Peyer's patch (tissue), 4 donors: ENCODE measurements at places on chromosomes 2 and 18.

DNA sequence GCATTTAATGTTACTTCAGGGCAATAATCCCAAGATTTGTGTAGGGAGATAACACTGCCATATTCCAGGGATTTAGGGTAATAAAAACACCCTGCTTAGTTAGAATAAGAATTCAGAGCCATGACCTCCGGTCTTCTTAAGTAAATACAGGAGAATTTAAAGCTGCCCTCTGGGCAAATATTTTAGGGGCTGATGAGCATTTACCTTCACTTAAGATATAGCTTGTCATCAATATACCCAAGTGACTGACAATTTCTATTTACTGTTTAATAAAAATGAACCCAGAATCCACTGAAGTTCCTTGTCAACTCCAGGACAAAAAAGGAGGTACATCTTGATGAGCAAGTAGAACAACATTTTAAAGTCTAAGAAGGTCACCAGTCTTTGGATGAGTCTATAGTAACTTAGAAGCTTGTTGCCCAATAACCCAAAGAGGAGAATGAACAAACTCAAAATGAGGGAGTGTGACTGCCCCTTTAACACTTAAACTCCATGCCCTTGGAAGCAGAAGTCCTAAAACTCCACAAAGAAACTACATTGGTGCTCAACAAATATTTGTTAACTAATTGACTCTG lies 24.3 kb upstream of the IKZF2 start:
- no peak for DNase-seq

DNA sequence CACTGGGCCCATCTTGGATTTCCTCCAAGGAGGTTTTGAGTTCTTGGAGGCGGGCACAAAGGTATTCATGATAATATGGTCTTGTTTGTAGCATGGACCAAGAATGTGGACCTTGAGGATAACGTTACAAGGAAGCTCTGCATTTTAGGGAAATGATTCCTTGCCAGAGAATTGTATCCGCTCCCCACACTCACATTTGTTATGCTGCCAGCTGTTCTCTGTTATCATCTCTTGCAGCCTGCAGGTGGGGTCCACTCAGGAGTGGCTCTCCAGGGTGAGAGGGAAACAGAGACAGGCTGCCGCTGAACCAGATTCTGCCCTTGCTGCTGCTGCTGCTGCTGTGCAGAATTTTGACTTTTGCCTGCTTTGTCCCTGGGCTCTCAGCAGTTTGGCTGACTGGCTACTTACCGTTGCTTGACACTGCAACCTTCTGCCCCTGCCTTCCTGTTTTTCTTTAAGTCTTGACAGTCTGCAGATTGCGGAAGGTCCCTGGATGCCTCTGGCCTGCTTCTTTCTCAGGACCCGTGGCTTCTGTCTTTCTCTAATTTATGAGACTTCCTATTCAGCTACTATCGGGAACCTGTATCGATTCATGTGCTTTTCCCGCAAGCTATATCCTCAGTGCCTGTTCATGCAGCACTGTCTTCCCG lies 122.3 kb upstream of the DOCK10 start:
- DNase-seq, result no peak

- no peak for DNase-seq
Measured at GRCh38 chr2:232483923-232484627, 3.6 kb downstream of the ECEL1 start.

- DNase-seq, result no peak
Measured at GRCh38 chr2:153068052-153068451, 349.6 kb downstream of the ARL6IP6 start.

DNA sequence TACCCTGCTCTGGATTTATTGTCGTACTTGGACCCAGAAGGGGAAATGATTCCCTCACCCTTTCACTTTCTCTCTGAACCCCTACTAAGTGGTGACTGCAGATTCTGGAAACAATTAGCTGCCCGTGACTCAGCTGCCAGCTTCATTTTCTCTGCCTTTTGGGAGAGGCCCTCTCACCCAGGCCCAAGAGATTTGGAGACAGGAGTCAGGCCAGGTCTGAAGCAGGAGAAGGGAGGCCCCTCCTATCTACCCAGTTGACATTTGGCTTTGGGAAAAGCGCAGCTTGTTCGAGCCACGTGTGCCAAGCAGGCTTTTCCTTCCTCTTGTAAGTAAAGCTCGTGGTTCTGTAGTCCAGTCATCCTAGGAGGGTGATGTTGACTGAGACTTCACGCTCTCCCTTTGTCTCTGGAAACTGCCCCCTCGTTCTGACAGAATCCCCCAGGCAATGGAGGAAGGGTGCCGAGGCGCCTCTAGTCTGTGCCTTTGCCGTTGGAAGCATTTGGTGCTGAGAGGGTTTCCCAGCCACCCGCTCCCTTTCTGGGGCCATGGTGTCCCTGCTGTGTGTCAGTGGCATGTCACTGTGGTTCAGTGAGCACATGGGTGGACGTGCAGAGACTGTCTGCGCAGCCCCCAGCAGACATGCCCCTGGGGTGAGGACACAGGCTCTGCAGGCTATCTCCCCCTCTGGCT lies 8.6 kb downstream of the OXER1 start:
- peak; percentile 44 for DNase-seq

- DNase-seq, result no peak
Measured at GRCh38 chr2:43356774-43357173, 130.4 kb upstream of the ZFP36L2 start.

- DNase-seq, result no peak
Measured at GRCh38 chr18:10067670-10068659, 154.1 kb downstream of the VAPA start.
